ENCODE measurements at places on chromosomes 5 and 9. TPM values are rescaled to one million over a fixed set of nuclear protein-coding genes. Genes with fewer than 3 reads are reported as not detected.

DNA sequence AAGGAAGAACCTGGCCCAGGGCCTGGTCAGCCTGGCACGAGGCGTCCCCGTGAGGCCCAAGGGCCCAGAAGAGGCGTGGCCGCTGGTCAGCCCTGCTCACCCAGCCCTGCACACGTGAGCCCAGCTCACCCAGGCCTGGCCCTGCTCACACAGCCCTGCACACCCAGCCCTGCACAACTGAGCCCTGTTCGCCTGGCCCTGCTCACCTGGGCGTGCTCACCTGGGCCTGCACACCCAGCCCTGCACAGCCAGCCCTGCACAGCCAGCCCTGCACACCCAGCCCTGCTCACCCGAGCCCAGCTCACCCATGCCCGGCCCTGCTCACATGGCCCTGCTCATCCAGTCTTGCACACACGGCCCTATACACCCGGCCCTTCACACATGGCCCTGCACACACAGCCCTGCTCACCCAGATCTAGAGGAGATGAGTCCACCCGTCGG lies 2.1 kb downstream of the ZDHHC11 start:
- no peak for DNase-seq

DNA sequence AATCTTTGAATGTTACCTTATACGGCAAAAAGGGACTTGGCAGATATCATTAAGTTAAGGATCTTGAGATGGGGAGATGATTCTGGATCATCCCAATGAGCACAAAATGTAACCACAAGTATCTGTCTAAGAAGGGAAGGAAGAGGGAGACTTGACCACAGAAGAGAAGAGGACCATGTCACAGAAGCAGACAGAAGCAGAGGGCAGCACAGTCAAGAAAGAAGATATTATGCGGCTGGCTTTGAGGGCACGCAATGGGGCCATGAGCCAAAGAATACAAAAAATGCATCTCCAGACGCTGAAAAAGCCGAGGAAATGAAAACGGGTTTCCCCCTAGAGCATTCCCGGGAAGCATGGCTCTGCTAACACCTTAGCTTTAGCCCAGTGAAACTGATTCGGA lies 225.3 kb downstream of the NR2F1-AS1 start:
- DNase-seq = no peak

DNA sequence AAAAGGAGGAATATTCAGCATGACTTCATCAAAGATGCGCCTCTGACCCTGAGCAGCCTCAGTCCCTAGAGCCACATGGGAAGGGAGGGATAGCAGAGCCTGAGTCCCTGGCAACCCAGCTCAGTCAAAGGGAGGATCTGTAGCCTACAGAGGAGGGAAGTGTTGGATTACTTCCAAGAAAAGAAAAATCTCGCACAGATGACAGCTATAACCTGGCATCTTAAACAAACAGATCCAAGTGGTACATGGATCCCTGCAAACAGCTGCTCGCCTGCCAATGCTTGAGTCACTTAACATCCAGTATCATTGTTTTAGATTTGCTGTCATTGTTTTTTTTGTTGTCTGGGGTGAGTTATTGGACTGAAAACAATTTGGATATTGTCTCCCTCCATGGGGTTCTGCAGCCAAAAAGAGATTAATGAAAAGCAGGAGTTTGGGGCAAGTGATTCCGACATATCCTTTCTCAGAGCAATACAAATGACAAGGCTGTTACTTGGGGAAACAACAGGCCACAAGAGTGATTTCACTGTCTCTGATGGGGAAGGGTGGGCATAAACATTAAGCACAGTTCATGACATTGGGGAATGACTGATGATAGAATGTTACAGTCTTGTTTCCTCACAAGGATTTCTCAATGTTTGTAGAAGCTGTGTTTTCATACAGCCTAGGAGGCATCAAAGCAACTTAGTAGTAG lies 153.5 kb upstream of the KIF2A start:
- no peak for DNase-seq

DNA sequence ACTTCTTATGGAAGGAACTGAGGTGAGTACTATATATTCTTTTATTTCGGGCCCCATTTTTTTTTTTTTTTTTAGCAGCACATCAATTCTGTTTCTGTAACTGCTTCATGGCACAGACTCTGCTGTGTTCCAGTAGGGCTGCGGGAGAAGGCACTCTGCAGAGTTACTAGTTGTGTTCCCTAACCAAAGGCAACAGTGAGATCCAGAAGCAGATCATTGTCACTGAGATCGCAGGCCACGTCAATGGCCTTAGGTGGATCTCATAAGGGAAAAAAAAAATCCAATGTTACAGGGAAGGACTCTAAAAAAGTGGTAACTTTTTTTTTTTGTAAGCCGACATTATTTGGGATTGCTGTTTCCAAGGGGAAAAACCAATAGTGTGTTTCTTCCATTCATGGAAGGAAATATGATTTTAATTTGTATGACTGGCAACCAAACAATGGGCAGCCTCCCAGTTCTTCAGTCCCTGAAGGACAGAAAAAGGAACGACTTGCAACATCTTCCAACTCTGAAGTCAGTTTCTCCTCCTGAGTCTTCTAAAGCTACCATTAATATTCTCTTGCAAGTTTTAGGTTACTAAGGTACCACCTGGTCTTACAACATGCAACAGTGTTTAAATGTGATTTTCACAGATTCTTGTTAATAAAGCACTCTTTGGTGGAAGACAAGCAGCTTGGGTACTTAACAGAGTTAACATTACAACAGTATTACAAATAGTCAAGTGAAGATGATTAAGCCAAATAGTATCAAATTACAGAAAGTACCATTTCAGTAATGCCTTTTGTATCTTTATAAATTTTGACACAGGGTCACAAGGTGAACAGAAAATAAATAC lies 52.8 kb downstream of the HABP4 start:
- no peak for DNase-seq

- no peak for DNase-seq
Observed at GRCh38 chr5:103057208-103058130, 62.5 kb downstream of the GIN1 start.

DNA sequence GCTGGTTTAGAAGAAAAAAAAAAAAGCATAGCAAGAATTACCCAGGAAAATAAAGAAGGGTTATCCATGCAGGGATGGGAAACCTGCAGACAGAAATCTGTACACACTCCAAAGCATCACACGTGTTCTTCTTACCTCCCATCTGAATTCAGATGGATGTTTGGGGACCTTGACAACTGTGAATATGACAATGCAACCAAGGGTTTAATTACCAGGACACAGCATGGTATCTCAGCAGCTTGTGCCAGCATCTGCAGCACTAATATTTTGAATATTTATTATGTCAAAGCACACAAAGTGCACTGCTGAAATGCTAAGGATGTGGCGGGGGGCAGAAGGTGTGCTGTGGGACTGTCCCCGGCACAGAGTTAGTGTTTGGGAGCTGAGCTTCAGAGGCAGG lies 47.9 kb downstream of the SLIT3 start:
- DNase-seq = no peak

The RFK gene
- 14.8 TPM for total RNA-seq

The AJM1 gene
- 3.2 TPM for total RNA-seq

All from K562 (cell line).